Stimulated activated CD8-positive, alpha-beta memory T cell treated with anti-CD3 and anti-CD28 coated beads, Interleukin-7, amount 100 ng/mL, for 1 hour (primary cell): ENCODE measurements at places on chromosomes 4 and X.
A peak's percentile ranks its signal among the peaks of the same experiment; 100 is the strongest.

DNA sequence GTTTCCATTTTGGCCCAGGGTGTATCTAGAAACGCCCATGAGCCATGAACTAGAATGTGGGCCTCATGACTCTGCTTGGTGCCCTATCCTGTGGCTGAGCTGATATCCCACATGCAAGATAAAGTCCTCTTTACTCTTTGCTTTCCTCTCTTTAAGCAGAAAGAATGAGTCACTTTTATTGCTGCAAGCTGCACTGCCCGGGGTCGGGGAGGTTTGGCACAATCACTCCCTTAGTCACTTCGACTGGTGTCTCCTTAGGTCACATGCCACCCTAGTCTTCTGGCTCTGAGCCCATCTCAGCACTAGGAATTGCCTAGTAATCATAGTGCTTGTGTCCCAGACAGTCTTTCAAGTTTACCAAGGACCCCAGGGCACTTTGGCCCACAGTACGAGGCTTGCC lies 75.1 kb upstream of the CXorf66 start:
- DNase-seq: no peak

GRCh38 chr4:110107866-110108265 lies 90.5 kb downstream of the ELOVL6 start:
- DNase-seq: no peak

- no peak for DNase-seq
These were observed 29.2 kb downstream of the TBC1D9 start for GRCh38 chr4:140726776-140727500.

DNA sequence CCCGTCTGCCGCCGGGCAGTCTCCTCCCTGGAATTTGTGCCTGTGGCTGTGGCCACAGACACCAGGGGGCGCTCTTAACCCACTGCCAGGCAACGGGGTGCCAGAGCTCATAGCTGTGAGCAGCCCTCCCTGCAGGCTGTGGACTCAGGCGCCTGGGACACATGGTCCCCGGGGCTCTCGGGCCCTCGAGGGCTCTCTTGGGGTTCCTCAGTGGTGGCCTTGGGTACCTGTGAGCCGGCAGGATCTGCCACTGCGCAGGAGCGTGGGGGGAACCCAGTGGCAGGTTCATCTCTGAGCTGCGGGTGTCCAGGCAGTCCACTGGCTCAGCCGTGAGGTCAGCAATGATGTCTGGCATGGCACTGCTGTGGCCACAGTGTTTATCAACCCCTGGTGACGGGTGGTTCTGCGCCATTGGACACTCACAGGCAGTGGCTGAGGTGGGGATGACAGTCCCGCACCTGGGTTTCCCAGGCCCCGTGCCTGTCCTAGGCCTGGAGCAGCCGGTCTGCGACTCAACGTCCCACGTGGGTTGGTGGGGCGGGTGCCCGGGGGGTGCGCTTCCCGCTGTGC lies 37.2 kb downstream of the PCGF3 start:
- peak; percentile 67 for DNase-seq

DNA sequence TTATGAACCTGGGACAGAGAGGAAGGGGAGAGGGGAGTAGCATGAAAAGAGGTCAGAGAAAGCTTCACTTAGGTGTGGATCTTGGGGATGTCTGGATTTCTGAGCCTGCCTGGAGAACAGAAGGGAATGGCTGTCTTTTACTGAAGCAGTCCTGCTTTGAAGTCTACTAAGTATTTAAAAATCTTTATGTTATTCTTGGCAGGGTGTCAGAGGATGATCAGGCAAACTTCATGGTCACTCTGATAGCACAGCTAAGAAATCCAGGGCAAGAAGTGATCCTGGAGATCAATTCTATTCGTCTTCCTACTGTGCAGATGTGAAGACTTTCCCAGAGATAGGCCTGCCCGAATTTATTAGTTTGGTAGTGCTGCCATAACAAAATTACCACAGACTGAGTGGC lies 464.4 kb upstream of the BOD1L1 start:
- DNase-seq: no peak

GRCh38 chr4:74284053-74284452 lies 24.2 kb upstream of the EPGN start:
- no peak for DNase-seq

DNA sequence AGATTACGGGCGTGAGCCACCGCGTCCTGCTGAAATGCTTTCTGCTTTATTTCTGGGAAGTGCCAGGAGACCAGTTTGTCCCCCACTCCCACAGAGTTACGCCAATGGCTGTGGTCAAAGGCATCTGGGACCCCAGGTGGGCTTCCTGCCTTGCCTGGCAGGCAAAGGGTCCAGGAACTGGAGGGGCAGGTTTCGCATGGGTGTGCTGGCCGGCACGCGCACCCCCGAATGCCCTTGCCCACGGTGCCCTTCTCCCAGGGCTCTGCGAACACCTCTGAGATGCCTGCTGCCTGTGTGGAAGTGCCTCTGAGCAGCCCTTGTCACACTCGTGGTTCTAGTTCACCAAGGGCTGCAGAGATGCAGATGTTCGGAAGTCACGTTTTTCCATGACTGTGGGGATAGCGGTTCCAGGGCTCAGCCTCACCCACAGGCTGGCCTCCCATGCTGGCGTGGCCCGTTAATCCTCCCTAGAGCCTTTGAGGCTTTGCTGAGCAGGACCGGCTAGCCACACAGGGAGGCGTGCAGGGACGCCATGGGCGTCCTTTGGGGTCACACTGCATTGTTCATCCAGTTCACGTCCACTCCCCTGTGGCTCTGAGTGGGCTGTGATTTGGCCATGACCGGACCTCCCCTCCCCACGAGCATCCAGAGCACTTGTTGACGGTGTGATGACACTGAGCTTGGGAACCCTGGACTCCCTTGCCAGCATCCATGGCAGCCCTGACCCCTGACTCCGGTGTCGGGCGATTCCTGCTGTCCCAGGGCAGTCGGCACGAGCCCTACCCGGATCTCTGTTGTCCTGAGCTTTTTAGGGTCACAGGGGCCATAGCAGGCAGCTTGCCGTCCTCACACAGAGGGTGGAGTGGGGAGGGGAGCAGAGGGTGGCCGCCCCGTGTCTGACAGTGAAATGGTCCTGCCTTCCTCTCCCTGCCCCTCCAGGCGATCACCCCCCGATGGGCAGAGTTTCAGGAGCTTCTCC lies 12.7 kb upstream of the ADD1 start:
- DNase-seq: no peak

- DNase-seq: no peak
These were observed 61.1 kb downstream of the ATXN3L start for GRCh38 chrX:13258725-13259124.

- no peak for DNase-seq
These were observed 31.9 kb upstream of the FAM9C start for GRCh38 chrX:13076176-13076961.

GRCh38 chr4:7261536-7261935 lies 69.2 kb downstream of the SORCS2 start:
- no peak for DNase-seq

DNA sequence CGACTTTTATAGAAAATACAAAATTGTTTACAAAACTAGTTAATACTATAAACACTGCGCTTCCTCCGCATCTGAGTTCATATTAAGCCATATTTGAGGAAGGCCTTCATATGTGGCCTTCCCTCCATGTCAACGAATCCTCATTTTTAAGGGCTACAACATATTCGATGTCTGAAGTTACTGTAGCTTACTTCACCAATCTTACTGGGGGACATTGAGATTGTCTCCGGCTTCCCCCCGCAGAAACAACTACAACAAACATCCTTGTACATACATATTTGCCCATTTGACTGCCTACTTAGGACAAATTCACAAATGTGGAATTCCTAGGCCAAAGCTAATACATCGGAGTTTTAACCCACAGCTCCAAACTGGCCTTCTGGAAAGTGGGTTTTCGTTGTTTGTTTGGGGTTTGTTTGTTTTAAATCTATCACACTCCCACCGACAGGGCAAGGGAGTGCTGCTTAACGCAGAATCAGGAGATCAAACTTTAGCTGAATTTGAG lies 581 bp upstream of the FAM114A1 start:
- DNase-seq: no peak

DNA sequence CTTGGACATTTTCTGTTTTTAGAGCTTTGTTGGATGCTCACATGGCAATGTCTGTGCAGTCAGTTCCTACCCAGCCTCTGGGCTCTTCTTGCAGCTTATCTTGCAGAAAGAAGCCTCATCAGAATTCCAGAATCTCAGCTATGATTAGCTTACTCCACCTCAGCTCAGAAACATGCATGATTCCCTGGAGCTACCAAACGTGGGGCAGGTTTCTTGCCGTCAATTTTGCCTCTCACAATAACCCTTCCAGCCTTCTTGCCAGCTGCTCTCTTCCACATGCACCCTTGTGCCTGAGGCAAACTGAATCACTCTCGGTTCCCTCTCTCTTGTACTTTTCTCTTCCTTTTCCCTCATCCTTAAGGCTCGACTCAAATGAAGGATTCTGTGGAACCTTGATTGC lies 141.4 kb downstream of the PTTG2 start:
- DNase-seq: no peak

- no peak for DNase-seq
These were observed 217.6 kb downstream of the PTTG2 start for GRCh38 chr4:38177641-38178391.

DNA sequence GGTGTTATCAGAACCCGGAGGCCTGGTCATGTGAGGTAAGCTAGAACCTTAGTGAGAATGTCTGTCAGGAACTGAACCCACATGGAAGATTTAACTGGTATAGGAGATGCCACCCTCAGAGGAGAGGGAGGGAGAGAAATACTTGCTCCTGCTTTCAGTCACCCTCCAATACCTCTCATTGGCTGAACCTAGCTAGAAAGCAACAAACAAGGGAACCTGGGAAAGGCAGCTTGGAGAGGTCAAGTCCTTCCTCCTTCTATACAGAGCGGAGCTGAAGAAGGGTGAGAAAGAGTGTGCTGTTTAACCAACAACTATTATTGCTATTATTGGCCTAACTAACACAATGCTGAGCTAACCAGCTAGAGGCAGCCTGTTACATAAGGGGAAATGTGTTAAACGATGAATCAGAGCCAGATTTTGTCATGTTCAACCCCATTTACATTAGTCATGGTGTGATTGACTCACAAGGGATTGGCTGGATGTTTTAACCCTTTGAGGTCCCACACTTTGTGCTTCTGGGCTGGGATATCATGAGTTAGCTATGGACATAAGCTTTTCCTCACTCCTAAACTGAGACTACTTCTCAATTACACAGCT lies 96.5 kb upstream of the ESX1 start:
- DNase-seq: no peak

DNA sequence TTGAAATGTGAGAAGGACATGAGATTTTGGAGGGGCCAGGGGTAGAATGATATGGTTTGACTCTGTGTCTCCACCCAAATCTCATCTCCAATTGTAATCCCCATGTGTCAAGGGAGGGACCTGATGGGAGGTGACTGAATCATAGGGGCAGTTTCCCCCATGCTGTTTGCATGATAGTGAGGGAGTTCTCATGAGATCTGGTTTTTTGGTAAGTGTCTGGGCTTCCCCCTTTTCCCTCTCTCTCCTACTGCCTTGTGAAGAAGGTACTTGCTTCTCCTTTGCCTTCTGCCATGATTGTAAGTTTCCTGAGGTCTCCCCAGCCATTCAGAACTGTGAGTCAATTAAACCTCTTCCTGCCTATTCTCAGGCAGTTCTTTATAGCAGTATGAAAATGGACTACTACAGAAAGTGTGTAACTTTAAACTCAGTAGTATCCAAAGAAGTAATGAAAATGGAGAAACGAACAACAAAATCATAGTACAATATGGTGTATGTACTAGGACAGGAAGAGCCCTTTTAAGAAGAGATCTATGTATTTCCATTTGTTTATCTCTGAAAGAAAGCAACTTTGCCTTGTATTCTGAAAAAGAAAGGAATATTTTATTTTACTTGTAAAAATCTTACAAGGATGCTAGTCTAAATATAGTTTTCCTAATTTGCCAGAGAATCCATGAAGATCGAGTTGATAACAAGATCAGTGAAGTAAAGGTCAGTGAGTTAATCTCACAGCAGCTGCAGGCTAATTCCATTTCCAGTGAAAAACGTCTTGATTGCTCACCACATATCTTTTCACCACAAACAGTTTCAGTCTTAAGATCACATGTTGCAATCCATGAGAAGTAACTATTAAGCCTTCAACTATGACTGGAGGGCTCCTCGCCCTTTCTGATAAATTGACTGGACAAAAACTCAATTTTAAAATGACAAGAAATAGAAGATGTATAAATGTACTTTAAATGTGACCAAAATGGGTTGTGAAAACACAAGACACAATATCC lies 20.5 kb downstream of the PKD2 start:
- no peak for DNase-seq

GRCh38 chr4:60201052-60201673 lies 999.0 kb upstream of the ADGRL3 start:
- DNase-seq: no peak

DNA sequence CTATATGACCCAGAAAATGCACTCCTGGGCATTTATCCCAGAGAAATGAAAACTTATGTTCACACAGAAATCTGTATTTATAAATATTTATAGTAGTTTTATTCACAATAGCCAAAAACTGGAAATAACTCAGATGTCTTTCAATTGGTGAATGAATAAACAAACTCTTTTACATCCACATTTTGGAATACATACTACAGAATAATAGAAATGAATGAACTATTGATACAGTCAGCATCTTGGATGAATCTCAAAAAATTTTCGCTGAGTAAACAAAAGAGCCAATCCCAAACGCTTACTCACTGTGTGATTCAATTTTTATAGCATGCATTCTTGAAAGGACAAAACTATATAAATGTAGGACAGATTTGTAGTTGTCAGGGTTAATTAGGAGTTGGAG lies 75.1 kb upstream of the HTR2C start:
- DNase-seq: no peak

- DNase-seq: no peak
These were observed 799.6 kb upstream of the DIAPH2 start for GRCh38 chrX:95885074-95885473.

- no peak for DNase-seq
These were observed 1077.3 kb upstream of the PCDH10 start for GRCh38 chr4:132071815-132072214.

GRCh38 chr4:184807256-184807655 lies 18.5 kb downstream of the ACSL1 start:
- DNase-seq: no peak

- no peak for DNase-seq
These were observed 24.8 kb downstream of the NELFA start for GRCh38 chr4:1983846-1984405.

- no peak for DNase-seq
These were observed 88.9 kb upstream of the FAT4 start for GRCh38 chr4:125225806-125226205.

GRCh38 chr4:166169111-166169510 lies 296.1 kb downstream of the TLL1 start:
- no peak for DNase-seq

DNA sequence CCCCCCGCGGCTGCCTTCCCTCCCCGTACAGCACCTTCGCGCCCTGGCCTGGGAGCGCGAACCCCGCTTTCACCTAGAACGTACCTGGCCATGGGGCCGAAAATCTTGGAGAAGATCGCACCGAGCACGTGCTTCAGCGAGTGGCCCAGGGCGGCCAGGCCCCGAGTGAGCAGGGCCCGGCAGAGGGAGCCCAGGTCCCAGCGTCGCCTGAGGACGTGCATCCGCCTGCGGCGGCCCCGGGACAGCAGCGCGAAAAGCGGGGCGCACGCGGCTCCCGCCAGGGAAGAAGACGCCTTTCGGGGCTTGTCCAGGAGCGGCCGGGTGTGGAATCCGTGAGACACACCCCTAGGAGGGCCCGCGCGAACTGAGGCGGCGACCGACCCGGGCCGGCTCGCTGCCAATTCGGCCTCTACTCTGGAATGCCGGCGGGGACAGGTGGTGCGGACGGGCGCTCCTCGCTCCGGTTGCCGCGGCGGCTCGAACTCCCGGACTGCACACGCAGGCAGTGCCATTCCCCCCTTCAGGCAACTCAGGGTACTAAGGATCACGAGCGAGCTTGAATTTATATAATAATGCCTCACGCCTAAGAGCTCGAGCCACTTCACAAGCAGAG lies at the start of gene HS6ST2:
TSS of gene HS6ST2 (minus strand) at position 539 of the 613 bp plus-strand sequence.
- DNase-seq: no peak

GRCh38 chrX:15930585-15930984 lies 76.0 kb upstream of the AP1S2 start:
- no peak for DNase-seq
